Mucosa of descending colon (tissue), 3 donors: ENCODE measurements at places on chromosomes 12 and 14. TPM values are rescaled to one million over a fixed set of nuclear protein-coding genes. Genes with fewer than 3 reads are reported as not detected.

- DNase-seq = no peak
These were observed 12.9 kb downstream of the VPS37B start for GRCh38 chr12:122882908-122883558.

The ACOT4 gene
- 1.6 TPM for total RNA-seq

GRCh38 chr14:59407246-59408010, 57.8 kb downstream of the GPR135 start:
- no peak for DNase-seq

The RNU4-1 gene
- total RNA-seq = 2,217 TPM

- no peak for DNase-seq
These were observed 37.7 kb downstream of the RASAL1 start for GRCh38 chr12:113097716-113098440.

DNA sequence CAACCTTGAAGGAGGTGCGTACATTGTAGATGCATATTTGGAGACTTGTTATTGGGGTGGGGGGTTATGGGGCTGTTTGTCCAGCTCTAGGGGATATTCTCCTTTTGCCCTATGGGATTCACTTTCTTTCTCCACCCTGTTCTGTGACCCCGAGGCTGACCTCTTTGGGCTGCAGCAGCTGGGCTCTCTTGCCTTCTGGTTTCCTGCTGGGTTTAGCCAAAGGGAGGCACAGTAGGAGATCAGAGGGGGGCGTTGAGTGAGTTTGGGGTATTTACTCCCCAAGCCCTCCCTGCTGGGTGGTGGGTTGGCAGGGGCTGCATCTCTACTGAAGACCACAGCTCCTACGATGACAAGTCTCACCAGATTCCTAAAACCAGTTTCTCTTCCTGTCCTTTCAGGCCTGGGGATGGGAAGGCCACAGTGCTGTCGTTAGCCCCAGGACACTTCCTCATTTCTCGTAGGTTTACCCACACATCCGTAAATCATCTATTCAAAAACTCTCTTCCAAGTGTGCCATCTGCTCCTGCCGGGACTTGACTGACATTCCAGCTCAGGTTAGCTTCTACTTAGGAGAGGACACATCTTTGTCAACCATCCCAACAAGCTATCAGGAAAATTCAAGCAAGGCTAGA, 127.1 kb downstream of the TMEM30B start:
- DNase-seq = no peak

GRCh38 chr12:101634724-101635123, 40.0 kb downstream of the MYBPC1 start:
- DNase-seq = no peak

- no peak for DNase-seq
These were observed 122.7 kb downstream of the SINHCAF start for GRCh38 chr12:31203261-31203660.

GRCh38 chr12:30548203-30548602, 147.5 kb downstream of the IPO8 start:
- no peak for DNase-seq

GRCh38 chr14:71856199-71856919, 75.9 kb upstream of the RGS6 start:
- DNase-seq = no peak

The MUCL1 gene
- not detected for total RNA-seq

DNA sequence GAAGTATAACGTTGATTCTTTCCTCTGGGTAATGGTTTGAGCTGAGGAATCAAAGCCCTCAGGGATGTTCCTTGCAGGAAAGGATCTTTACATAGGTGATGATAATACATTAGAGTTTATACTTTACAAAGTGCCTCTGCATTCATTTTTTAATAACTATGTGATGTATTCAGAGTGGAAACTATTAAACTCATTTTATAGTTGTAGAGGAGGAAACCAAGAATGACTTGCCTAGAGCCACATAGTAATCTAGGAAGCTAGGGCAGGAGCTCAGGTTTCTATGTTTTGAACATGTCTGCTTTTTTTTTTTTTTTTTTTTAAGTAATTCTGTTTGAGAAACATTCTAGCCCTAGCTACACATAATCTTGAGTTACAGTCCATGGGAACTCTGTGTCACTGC, 117.3 kb downstream of the TXNDC16 start:
- DNase-seq = no peak

DNA sequence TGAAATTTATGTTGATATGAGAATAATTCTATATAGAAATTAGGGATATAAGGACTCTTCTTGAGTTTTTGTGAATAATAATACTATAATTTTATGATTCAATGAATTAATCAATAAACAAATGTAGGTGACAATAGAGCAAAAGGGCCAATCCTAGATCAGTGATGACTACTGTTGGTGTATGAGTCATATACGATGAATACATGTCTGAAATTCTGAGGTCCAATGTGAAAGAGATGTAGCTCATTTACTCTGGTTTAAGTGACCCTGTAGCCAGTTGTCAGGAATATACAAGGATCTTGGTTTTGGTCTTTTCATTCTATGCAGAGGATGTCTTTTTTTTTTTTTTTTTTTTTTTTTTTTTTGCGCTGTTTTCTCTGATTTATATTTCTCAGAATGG, 72.1 kb upstream of the RTL1 start:
- DNase-seq = no peak

GRCh38 chr14:21748869-21749303, 75.3 kb upstream of the OR4E1 start:
- DNase-seq = peak; percentile 72

GRCh38 chr12:127515941-127516340, 751.0 kb upstream of the TMEM132C start:
- DNase-seq = no peak

DNA sequence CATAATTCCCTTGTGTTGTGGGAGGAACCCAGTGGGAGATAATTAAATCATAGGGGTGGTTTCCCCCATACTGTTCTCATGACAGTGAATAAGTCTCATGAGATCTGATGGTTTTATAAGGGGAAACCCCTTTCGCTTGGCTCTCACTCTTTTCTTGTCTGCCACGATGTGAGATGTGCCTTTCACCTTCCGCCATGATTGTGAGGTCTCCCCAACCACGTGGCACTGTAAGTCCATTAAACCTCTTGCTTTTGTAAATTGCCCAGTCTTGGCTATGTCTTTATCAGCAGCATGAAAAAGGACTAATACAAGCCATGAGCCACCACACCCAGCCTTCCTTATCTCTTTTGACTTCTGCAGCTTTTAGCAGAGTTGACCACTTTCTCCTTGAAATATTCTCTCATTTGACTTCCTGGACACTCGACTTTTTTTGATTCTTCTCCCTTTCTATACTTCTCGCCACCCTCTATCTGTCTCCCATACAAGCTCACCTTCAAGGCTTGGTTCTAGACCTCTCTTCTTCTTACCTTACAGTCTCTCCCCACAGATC, 2.3 kb downstream of the MTERF2 start:
- no peak for DNase-seq

The RNASE7 gene
- total RNA-seq = 0.32 TPM

The ABCC9 gene
- 0.67 TPM for total RNA-seq

The EXOC3L4 gene
- 26.1 TPM for total RNA-seq

GRCh38 chr14:33950320-33951182, at the start of gene EGLN3:
Gene EGLN3 (minus strand): TSS chr14:33951074. CDS start chr14:33950752, 322 bp downstream.
- DNase-seq = peak; percentile 91

- DNase-seq = no peak
These were observed 36.2 kb upstream of the PAX9 start for GRCh38 chr14:36625436-36625835.

- DNase-seq = no peak
These were observed 443 bp downstream of the DNAL1 start for GRCh38 chr14:73645248-73645610.

GRCh38 chr14:50225974-50226297, 5.4 kb downstream of the SOS2 start:
- DNase-seq = no peak

The TAS2R10 gene
- total RNA-seq = 0.87 TPM

DNA sequence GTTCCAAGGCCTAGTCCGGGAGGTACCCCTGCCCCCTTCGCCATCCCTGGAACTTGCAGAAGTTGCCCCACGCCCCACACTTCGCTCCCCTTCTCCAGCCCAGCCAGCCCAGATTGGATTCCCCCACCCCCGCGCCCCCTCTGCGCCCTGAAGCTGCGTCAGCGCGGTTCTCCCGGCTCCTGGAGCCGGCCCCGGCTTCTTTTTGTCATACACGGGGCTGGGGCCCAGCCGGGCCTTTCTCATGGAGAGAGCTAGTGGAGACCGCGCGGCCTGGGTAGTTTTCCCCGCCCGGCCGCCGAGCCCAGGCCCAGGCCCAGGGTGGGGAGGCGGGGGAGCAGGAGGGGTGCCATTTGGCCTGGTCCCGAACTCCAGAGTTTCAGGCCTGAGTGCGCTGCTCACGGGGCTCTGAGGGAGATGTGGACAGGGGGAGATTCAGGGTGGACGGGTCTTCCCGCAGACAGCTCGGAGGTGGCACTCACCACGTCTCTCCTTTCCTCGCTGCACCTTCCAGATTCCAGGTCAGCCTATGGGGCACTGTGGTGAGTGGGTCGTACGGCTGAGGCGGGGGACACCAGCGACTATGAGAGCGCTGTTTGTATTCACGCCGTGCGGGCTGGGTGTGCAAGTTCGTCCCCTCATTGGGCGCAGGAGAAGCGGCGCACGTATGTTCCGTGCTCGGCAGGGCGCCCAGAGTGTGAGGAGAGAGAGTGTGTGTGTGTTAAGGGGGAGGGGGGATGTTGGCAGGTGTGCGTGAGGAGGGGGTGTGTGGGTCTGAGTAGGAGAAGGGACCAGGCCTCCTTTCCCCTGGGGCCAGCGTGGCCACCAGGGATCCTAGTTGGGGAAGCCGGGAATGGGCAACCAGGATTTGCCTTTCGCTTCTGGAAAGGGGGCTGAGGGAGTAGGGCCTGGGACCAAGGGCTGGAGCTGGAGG, 785 bp upstream of the LHX5 start:
- no peak for DNase-seq

- DNase-seq = no peak
These were observed 40.8 kb upstream of the POC1B start for GRCh38 chr12:89566615-89567014.

The WDHD1 gene
- total RNA-seq = 6.5 TPM

- no peak for DNase-seq
These were observed 10.0 kb upstream of the NR1H4 start for GRCh38 chr12:100463661-100464060.

GRCh38 chr12:128611736-128612135, 212.0 kb downstream of the SLC15A4 start:
- no peak for DNase-seq

- DNase-seq = no peak
These were observed 108.2 kb upstream of the NAV3 start for GRCh38 chr12:77722536-77722935.

GRCh38 chr14:75438486-75439080, 10.8 kb downstream of the JDP2 start:
- DNase-seq = no peak

The PCED1B gene
- 2.2 TPM for total RNA-seq

DNA sequence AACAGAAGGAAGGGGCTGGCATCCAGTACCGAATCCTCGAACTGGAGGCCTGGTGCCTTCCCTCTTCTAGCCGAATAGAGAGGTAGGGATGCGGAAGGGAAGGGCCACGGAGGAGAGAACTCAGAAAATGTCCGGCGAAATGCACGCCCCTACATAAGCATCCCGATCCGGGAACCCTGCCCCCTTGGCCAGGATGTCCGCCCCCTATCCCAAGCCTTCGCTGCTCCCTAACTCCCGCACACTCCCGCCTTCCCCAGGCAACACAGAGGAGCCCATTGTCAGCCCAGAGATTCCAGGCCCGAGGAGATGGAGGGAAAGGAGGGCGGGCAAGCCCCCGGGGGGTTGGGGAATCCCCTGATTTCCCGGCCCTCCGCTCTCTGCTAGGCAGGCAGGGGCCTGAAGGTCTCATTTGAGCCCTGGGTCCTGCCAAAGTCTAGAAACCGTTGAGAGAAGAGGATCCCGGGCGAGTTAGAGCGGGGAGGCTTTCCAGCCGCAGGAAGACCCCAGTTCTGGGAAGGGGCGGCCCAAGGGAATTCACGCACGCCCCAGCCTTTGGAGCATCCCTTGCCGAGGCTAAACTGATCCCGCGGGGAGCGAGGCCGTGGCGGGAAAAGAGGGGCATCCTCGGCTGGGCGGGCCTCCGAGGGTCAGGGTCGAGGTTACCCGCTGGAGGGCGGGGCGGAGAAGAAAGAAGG, 569 bp upstream of the ARHGEF40 start:
- peak; percentile 58 for DNase-seq

- DNase-seq = no peak
These were observed 175.5 kb downstream of the MED13L start for GRCh38 chr12:116101991-116102390.

DNA sequence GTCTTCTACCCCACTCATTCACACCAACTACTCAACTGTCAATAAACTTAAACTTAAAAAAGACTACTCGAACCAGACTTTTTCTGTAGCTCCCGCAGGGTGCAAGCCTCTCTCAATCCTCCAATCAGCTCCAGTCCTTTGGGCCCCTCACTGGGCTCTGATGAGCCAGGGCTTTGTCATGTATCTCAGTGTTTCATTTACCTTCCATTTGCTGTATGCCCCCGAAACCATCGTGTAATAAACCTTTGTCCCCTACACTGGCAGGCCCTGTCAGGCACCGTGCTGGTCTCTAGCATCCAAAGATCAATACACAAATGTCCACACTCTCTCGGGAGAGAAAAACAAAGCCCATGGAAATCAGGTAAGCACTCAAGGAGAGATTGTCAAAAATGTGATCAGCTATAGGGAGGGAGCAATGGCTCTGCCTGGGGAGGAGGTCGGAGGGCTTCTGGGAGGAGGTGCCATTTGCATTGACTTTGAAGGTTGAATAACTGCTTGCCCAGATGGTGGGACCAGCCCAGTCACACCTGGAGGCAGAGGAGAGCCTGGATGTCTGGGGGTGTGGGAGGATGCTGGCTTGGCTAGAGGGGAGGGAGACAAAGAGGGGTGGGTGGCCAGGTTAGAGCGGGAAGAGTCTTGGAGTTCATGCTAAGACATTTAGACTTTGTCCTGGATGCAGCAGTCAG, 42.1 kb upstream of the DICER1 start:
- DNase-seq = no peak

- DNase-seq = no peak
These were observed 76.1 kb downstream of the RBM19 start for GRCh38 chr12:113889891-113890581.

DNA sequence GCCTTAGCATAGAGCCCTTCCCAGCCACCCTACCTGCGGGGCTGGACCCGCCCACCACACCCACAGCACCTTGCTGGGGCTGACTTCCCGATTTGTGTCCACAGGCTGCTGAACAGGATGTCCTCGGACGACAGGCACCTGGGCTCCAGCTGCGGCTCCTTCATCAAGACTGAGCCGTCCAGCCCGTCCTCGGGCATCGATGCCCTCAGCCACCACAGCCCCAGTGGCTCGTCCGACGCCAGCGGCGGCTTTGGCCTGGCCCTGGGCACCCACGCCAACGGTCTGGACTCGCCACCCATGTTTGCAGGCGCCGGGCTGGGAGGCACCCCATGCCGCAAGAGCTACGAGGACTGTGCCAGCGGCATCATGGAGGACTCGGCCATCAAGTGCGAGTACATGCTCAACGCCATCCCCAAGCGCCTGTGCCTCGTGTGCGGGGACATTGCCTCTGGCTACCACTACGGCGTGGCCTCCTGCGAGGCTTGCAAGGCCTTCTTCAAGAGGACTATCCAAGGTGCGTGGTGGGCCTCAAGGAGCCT, 63.4 kb downstream of the ESRRB start:
- no peak for DNase-seq

The TROAP gene
- total RNA-seq = 5.8 TPM

GRCh38 chr12:45336331-45336730, 120.4 kb downstream of the ANO6 start:
- DNase-seq = no peak
